Jurkat, Clone E6-1 (cell line): ENCODE measurements at places on chromosomes 7 and 10.

- peak; percentile 18 for DNase-seq
These were observed at the start of gene PTPRE for GRCh38 chr10:127906548-127907377. Gene PTPRE, plus strand, starts transcription at chr10:127907103. Its CDS starts 133,779 bp downstream, at chr10:128040882.

- DNase-seq, result no peak
These were observed 6.6 kb upstream of the EBF3 start for GRCh38 chr10:129970465-129971364.

GRCh38 chr7:133859231-133859630 lies 267.9 kb upstream of the LRGUK start:
- DNase-seq, result peak; percentile 26

DNA sequence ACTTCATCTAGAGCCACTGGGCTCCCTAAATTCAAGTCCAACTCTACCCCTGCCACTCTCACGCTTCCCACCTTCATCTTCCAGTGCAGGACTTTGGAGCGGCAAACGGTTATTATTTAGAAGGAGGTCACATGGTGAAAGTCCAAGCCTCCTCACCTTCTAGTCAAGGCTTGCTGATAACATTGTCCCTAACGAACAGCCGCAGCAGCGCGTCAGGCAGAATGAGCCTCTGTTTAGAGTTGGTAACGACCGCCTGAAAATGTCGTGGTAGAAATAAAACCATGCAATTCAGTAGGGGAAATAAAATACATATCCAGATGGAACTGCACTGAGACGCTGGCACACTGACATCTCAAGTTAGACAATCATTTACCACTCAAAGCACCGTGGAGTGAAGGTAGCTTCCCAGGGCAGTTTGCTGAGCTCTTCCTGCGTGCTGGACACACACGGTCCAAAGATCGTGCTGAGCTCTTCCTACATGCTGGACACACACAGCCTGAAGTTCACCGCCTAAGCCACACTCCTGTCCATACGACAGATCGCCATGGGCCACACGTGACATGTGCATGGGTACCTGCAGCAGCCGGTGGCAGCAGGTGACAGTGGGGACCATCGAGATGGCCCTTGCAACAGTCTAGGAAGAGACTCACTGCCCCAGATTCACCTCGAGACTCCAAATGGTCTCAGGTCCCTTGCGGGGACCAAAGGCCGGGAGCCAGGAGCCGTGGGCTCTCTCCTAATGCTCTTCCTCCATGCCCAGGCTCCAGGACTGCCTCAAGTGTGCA lies 323.5 kb downstream of the PTPRN2 start:
- no peak for DNase-seq

DNA sequence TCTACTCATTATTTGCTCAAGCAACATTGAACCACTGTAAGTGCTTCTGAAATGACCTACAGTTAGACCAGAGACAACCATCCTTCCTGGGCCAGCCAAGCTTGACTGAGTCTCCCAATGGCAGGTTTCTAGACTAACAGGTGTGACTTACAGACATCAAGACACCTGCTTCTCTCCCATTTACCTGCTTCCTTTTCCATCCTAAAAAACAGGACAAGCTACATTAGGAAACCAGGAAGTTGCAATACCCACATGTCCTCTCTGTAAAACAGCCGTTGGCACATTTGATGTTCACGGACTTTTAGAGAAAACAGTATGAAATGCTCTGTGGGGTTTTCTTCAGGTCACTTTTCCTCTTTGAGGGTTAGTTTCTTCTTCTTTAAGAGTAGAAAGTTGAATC lies 4.0 kb downstream of the HECW1 start:
- no peak for DNase-seq

DNA sequence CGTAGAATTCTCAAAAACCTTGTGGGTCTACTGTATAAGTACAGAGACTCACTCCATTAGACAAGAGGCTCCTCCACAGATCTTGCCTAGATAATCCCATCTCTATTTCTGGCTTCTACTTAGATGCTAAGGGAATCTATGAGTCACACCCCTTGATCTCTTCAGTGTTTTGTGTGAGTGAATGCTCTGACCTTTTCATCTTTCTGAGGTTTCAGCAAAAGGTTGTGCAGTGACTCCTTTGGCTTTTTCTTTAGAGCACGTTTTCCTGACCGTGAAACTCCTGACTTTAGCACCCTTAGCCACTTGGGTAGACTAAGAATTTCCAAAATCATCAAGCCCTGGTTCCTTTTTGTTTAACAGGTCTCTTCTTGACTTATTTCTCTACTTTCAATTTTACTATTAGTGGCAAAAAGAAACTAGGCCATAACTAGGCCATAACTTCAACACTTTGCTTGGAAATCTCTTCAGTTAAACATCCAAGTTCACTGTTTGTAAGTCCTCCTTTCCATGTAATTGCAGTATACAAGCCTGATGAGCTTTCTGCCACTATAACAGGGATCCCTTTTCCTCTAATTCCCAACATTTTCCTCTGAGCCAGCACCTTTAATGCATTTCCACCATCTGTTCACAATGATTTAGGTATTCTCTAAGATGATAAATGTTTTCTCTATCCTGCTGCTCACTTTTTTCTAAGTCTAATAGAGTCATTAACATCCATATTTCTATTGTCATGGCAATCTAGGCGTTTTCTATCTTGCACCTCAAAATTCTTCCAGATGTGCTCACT lies 19.4 kb downstream of the COPG2 start:
- DNase-seq, result no peak

DNA sequence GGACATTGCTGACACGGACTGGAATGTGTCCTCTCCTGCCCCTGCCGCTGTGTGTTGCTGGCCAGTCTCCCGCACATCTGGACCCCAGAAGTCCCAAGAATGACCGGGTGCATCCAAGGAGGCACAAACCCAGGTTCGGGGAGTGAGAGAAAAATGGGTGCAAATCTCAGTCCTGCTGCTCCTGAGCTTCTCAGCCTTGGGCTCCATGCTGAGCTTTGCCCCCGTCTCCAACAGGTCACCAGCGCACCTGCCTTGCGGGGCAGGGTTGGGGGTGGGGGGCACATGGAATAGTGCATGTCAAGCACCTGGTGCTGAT lies 6.0 kb upstream of the NANOS1 start:
- no peak for DNase-seq

DNA sequence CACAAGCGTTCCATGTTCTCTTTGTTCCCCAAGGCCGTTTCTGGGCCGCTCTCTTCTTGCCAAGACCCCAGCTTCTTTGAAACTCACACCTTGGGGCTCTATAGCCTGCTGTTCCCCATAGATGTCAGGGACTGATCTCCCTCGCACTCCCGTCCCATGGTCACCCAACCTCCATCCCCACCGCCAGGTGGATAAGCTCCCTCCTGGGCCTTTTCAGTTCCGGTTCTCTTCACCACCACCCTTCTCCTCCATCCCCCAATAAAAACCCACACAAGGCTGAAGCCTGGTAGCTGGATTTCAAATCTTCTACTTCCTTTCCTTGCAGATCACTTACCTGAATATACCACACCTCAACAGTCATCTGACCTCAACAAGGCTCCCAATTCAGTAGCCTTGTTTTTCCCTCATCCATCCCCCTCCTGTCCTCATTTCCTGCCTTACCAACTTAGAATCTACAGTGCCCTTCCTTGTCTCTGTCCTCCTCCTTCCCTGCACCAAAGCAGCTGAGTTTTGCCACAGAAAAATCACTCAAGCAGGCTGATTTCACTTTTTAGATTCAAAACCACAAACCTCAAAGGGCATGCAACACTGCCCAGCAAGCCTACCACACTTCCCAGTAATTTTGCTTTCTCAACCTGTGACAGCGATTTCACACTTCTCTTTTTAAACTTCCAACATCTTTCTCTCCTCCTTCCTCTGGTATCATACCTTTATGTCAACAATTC lies 7.7 kb downstream of the SLC37A3 start:
- DNase-seq, result peak; percentile 11

GRCh38 chr10:78225594-78225993 lies 191.9 kb downstream of the RPS24 start:
- DNase-seq, result no peak

GRCh38 chr7:18521945-18522566 lies 26.5 kb downstream of the HDAC9 start:
- no peak for DNase-seq

GRCh38 chr7:732094-732541 lies 5.0 kb upstream of the PRKAR1B start:
- DNase-seq, result no peak

DNA sequence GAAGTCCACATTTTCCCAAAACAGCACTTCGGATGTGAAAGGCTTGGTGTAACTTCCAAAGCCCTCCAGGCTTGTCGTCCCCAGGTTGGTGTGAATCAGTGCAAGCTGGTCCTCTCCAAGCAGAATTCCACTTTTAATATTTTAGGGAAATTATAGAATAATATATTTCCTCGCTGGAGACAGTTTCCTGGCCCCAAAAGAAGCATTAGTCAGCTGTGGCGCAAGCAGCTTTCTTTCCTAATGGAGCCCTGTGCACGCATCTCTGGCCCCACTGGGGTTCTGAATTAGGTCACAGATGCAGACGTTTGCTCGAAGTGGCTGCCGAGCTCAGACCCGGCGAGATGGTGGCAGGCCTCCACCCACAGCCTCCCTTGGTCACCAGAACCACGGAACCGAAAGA lies 33.3 kb upstream of the MNX1 start:
- no peak for DNase-seq

DNA sequence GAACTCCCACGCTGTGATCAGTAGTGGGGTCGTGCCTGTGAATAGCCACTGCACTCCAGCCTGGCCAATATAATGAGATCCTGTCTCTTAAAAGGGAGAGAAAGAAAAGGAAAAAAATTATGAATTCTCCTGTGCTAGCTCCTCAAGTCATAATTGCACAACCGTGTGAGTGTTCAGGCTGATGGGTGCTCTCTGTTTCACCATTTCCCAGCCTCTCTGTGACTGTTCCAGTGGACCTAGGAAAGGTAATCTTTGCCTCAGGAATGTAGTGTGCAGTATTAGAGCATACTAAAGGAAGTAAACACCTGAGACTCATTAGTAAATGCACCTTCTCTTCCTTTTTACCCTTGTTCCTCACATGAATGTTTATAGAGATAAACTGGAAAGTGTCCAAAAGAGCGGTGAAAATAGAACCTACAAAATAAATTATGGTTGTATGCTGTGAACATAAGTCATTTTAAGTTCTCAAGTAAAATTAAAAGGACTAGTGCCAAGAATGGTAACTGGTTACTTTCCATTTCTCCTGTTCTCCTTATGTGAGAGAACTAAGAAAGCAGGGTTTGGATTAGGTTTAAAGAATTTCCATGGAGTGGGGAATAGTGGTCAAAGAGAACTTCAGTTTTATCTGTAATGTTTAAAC lies 42.7 kb downstream of the INPP5F start:
- DNase-seq, result no peak

GRCh38 chr7:74242122-74242443 lies 12.1 kb downstream of the RFC2 start:
- DNase-seq, result no peak

DNA sequence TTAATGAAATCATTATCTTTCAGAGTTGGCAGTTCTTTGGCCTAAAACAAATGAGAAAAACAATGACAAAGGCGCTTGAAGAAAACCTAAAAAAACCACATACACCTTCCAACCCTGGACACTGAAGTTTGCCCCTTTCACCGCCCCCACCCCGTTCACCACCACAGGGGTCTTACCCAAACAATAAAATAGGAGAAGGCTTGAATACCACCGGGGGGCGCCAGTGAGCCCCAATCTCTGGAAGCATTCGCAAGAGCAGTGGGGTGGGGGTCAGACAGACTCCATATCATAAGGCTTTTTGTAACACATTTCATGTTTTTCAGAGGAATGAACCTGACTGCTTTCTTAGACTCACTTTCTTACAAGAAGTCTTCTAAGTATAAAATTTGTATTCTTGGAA lies 163.6 kb downstream of the PIP4K2A start:
- peak; percentile 45 for DNase-seq

GRCh38 chr7:101173752-101174244 lies 6.3 kb downstream of the NAT16 start:
- no peak for DNase-seq

GRCh38 chr7:22184549-22185199 lies 172.3 kb downstream of the RAPGEF5 start:
- DNase-seq, result no peak

DNA sequence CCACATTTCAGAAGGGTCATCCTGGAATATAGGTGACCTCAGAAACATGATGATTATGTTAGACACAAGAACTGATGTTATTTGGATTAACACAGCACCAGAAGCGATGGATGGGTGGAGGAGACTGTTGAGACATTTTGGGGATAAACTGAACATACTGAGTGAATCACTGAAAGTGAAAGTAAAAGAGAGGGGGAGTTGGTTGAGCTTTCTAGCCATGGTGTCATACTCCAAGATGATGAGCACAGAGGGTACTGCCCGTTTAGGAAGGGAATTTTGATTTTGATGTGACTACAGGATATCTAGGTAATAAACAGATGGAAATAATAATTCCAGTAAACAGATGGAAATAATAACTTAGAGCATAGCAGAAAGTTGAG lies 248.0 kb upstream of the NPY start:
- DNase-seq, result no peak

GRCh38 chr7:108181073-108181985 lies 51.2 kb upstream of the LAMB4 start:
- peak; percentile 54 for DNase-seq

GRCh38 chr7:80432166-80432565 lies 79.7 kb downstream of the GNAT3 start:
- DNase-seq, result no peak

GRCh38 chr10:71131096-71131495 lies 81.3 kb upstream of the UNC5B start:
- no peak for DNase-seq

GRCh38 chr7:137685433-137686164 lies 161.2 kb downstream of the DGKI start:
- DNase-seq, result no peak

DNA sequence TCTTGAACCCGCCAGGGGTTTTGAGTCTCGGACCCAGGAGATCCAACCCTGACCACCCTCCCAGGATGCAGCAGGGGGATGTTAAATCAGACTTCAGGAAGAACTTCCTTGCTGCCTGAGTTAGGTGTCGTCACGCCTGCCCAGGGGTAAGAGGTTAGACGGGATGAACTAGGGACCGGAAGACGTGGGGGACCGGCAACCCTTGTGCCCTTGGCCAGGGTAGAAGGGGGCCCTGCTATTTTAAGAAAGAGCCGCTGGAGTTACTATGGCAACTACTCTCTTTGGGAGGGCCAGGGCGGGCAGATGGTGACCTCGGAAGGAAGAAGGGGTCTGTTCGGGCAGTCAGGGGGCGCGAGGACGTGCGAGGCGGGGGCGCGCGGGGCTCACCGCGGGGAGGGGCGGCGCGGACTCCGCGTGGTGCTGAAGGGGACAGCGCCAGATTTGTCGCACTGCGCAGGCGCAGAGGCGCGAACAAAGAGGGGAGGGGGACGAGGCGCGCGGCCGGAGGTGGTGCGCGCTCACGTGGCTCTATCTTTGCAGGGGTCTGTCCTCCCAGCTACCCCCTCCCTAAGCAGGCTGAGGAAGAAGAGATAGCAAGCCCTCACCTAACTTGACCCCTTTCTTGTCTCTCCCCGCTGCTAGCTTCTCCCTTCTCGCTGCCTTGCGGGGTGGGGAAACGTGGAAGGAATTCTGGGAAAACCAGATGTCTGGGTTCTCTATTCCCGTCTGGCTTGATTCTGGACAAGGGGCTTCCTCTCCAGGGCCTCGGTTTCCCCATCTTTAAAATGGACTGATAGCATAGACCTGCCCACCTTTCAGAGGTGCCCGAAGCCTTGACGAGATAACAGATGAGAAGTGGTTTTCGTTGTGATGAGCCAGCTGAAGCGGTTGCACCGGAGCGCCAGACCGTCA lies 940 bp upstream of the PSD start:
- DNase-seq, result peak; percentile 55

- no peak for DNase-seq
These were observed 108.3 kb downstream of the SORCS1 start for GRCh38 chr10:107056182-107056581.
